ENCODE measurements at places on chromosomes 7 and 10. TPM values are rescaled to one million over a fixed set of nuclear protein-coding genes. Genes with fewer than 3 reads are reported as not detected.

Gene UCN3
- not detected for total RNA-seq

DNA sequence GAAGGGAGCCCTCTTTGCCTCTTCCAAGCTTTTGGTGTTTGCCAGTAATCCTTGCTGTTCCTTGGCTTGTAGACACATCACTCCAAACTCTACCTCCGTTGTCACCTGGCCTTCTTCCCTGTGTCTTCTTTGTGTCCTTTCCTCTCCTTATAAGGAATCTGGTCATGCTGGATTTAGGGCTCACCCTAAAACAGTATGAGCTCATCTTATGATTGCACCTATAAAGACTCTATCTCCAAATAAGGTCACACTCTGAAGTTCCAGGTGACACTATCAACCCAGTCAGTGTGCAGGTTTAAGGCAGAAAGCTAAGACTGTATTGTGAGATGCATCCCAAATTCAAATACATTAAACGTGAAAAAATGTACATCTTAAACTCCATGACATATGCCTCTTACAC is 49.0 kb upstream of the ZRANB1 start:
- DNase-seq, result no peak
- no peak overlapping the region for H3K4me3 ChIP-seq
- H3K27me3 ChIP-seq, result peaks cover 10% of the 10 kb centered on the region
- H3K36me3 ChIP-seq, result no peaks in the 10 kb centered on the region
- H3K4me1 ChIP-seq, result no peaks in the 10 kb centered on the region

GRCh38 chr10:131461093-131461492 is 149.6 kb upstream of the TCERG1L start:
- H3K36me3 ChIP-seq, result no peaks in the 10 kb centered on the region
- no peaks in the 10 kb centered on the region for H3K27me3 ChIP-seq

- H3K36me3 ChIP-seq, result no peaks in the 10 kb centered on the region
- no peak for DNase-seq
- no peak overlapping the region for H3K27ac ChIP-seq
- H3K4me3 ChIP-seq, result no peak overlapping the region
- no peaks in the 10 kb centered on the region for H3K4me1 ChIP-seq
Observed at GRCh38 chr7:143458681-143459080, 15.4 kb downstream of the TAS2R60 start.

- no peaks in the 10 kb centered on the region for H3K4me1 ChIP-seq
- no peak for DNase-seq
- H3K27ac ChIP-seq, result no peak overlapping the region
Observed at GRCh38 chr10:121792198-121792597, 135.6 kb downstream of the ATE1 start.

DNA sequence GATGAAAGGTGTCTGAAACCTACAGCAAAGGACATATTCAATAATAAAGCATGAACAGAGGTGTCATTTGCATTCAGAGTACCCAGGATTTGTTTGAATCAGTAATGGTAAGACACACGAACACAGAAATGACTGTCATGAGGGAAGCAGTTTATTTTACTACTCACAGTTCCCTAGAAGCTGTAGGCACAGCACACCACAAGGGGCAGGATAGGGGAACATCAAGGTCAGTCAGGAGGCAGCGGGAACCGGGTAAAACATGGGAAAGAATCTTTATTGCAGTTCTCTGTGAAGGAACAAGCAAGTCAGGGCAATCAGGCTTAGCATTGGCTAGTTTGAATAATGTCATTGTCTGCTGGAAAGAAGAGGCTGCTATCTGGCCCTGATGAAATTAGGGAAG is 70.2 kb upstream of the PDSS1 start:
- peaks cover 7% of the 10 kb centered on the region for H3K4me1 ChIP-seq
- DNase-seq, result no peak
- no peak overlapping the region for H3K4me3 ChIP-seq
- H3K27me3 ChIP-seq, result peaks cover 12% of the 10 kb centered on the region

- H3K27me3 ChIP-seq, result no peaks in the 10 kb centered on the region
- H3K36me3 ChIP-seq, result peaks cover 54% of the 10 kb centered on the region
- no peak overlapping the region for H3K4me3 ChIP-seq
Observed at GRCh38 chr10:32501906-32502305, 56.0 kb downstream of the CCDC7 start.

- H3K27ac ChIP-seq, result no peak overlapping the region
- no peaks in the 10 kb centered on the region for H3K36me3 ChIP-seq
- H3K4me1 ChIP-seq, result no peaks in the 10 kb centered on the region
- no peak for DNase-seq
- H3K27me3 ChIP-seq, result peaks cover 4% of the 10 kb centered on the region
- no peak overlapping the region for H3K4me3 ChIP-seq
Observed at GRCh38 chr7:122258971-122259370, 45.6 kb downstream of the FEZF1 start.
